NCI-H510A treated with DMSO at 0.1 percent for 48 hours (cell line): ENCODE measurements at places on chromosomes 4 and X.

- DNase-seq: no peak
These were observed 136.6 kb downstream of the NHS start for GRCh38 chrX:17511556-17511955.

DNA sequence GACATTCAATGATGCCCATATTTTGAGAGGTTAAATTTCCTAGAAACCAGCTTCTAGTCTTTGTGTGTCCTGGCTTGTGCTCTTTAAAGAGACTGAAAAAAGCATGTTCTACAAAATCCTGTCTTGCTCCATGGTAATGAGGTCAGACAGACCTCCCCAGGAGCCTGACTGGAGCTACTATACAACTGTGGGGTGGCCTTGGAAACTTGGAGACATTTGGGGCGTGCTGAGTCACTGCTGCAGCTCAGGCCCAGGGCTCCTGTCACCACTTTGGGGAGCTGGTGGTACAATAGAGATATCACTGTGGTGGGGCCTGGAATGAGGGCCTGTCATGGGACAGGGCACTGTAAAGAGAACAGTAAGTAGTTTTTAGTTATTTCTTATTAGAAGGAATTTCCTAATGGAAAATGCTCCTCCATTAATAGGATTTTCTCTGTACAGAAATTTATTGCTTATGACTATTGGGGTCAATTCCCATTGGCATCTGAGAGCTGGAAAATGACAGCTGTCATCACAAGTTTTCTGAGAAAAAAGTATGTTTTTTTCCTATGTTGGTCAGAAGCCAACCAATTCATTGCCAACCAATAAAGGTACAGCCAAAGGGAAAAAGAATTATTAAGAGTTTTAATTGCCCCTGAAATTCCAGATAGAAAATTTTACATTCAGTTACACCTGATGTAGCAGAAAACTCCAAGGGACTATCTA, 207.4 kb upstream of the JADE1 start:
- no peak for DNase-seq

GRCh38 chr4:25172961-25173915, 13.0 kb upstream of the SEPSECS start:
- DNase-seq: no peak

- DNase-seq: no peak
These were observed 11.3 kb downstream of the QDPR start for GRCh38 chr4:17500574-17500973.

DNA sequence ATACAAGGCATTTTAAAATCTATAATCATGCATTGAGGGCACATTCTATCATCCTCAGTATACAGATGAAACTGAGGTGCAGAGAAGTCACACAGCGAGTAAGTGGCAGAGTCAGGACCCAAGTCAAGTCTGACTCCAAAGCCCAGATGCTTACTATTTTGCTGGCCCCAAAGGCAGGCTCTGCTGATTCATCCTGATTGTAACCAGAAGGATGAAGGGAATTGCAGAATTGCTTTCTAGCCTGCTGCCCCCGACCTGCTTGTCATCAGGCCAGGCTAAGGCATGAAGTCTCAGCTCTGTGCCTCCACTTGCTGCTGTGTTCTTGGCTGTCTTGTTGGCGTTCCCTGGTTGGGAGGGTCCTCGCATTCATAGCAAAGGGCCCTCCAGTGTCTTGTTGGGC, 62.7 kb downstream of the SLC9A6 start:
- no peak for DNase-seq

DNA sequence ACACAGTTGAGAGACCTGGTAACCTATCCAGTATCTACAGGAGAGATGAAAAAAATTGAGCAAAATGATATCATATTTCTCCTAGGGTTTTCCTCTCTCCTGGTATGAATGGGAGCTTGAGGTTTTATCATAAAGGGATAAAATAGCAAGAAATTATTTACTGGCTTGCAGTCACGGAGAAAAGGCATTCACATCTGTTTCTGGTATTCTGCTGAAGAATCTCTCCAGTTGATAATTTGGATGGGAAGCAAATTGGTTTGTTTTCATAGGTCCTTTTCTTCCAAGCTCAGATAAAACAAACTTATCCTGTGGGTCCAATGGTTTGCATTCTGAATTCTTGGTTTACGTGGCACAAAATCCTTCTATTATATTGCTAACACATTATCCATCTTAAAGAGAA, 83.1 kb upstream of the GYPA start:
- DNase-seq: no peak

- no peak for DNase-seq
These were observed 1.5 kb downstream of the NHSL2 start for GRCh38 chrX:71912156-71912555.

DNA sequence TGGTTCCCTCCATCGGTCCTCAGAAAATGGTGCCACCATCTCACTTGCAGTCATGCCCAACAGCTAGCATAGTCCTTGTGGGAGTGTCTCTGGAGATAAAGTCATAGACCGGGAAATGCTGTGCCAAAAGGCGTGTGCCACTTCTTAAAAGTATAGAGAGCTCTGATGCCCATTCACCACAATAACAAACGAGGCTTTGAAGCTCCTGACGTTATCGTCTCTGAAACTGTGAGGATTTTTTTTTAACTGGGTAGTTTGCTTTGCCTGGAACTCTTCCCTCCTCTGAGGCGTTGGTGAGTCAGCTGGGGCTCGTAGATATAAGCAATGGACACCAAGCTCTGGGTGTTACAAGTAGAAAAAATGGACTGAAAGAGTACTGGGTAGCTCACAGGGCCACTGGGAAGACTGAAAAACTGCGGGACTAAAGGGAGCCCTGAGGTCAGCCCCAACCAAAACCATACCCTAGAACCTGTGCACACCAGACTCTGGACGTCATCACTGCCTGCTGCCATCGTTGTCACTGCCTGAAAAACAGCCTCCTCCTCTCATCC, 89.4 kb upstream of the TRIM2 start:
- no peak for DNase-seq

DNA sequence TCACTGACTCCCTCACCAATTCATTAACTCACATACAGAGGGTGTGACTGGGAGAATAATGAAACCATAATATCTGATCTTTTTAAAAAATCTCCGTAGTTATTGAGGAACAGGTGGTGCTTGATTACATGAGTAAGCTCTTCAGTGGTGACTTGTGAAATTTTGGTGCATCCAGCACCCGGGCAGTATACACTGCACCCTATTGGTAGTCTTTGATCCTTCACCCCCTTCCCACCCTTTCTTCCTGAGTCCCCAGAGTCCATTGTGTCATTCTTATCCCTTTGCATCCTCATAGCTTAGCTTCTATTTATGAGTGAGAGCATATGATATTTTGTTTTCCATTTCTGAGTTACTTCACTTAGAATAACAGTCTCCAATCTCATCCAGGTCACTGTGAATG, 1143.8 kb downstream of the PCDH19 start:
- no peak for DNase-seq

DNA sequence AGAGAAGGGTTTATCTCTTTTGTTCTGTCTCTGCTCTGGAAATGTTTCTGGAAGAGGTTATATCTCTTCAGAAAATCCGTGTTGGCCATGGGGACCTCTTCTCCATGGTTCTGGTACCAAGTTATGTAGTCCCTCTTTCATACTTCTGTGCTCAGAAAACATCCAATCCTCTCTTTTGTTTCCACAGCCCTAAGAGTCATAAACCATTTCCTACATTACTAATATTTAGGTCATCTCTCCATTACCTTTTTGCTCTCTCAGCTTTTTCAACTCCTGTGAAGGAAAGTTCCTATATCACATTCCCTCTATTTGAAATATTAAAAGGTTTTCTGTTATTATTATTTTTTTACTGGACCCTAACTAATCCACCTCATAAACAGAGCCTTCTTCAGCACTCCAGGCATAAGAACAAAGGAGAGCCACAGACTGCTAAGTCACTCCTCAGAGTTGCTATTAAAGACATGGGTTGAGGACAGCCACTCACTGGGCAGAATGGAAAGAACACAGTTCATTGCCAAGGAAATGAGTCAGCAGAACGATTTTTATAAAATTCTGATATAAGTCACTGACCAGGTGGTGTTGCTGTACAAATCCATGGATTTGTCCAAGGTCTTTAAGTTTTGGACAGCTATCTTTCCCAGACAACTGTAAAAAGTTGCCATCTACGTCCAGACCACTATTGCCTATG, 122.4 kb upstream of the NPY2R start:
- DNase-seq: no peak
